ENCODE measurements at places on chromosomes 16 and 17.
A peak's percentile ranks its signal among the peaks of the same experiment; 100 is the strongest.

- DNase-seq = no peak
Observed at GRCh38 chr16:14490235-14490634, 139.8 kb downstream of the PARN start.

DNA sequence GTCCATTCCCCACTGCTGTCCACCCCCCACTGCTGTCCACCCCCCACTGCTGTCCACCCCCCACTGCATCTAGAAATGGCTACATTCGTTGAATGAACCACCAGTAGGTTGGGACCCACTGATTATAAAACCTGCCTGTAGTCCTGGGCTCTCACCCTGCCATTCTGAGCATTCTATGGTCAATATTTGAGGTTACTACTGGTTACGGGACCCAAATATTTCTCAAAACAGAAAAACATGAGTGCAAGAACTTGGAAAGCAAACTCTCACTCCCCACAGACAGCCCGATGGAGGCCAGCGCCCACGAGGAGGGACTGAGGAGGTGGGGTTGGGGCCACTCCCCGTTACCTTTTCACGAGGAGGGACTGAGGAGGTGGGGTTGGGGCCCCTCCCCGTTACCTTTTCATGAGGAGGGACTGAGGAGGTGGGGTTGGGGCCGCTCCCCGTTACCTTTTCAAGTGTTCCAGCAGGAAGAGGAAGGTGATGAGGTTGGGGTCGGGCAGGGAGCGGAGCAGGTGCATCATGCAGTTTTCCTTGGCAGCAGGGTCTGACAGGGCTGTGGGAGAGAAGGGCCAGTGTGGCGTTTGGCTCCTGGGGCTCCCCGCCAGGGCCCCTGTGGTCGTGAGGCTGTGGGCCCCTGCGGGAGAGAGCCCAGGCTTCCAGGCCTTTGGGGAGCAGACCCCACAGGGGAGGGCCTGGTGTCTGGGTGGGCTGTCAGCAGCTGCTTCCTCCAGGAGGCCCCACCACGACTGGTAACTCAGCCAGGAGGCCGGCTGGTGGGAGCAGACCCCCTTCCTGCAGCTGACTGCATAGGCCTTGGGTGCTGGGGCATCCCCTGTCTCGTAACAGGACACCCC, 12.5 kb downstream of the TIMM22 start:
- DNase-seq = no peak

GRCh38 chr16:76193906-76194615, 83.1 kb upstream of the CNTNAP4 start:
- no peak for DNase-seq

DNA sequence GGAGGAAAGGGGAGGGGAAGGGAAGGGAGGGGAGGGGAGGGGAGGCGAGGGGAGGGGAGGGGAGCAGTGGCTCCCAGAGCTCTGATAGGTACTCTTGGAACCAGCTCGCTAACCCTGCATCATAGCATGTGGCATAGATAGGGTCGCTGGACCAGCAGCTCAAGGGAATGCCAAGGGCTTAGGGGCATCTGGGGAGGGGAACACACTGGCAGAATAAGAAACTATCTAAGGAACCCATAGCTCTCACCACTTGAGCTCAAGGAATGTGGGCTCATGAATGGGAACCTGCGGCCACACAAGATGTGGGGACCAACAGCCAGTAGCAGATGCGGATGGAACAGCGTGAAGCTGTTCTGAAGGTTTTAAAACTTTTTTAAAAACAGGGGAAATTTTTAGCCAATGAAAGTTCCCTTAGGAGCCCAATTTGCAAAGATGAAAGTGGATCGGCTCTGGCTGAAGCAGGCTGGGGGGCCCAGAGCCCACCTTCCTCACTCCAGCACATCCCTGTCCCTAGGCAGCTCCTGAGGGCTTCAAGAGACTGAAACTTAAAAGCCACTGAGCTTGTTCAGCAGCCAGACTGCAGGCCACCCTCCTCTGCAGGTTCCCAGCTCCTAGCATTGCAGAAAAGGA, 46.9 kb downstream of the PIMREG start:
- peak; percentile 1 for DNase-seq

DNA sequence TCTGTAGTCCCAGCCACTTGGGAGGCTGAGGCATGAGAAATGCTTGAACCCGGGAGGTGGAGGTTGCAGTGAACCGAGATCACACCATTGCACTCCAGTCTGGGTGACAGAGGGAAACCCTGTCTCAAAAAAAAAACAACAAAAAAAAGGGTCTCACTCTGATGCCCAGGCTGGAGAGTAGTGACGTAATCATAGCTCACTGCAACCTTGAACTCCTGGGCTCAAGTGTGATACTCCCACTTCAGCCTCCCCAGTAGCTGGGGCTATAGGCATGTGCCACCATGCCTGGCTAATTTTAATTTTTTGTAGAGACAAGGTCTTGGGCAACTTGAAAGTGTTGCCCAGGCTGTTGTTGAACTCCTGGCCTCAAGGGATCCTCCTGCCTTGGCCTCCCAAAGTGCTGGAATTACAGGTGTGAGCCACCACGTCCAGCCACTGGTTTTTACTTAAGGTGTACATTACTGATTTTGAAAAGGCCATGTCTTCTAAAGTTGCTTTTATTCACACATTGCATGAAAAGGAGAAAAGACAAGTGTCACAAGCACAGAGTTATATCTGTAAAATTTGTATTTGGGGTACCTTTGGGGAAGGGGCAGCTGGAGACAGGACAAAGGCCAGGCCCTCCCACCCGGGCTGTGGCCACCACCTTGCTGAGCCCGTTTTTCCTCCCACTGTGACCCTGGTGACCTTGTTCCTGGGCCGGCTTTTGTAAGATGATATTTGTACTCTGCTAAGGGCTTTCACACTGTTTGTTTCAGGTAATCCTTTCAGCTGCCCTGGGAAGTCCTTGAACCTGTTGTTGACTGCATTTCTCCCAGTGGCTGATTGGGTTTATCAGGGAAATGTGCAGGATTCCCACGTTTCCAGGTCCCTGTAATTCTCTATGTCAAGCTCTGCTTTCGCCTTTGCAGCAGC, 11.5 kb downstream of the GPT2 start:
- DNase-seq = no peak

- DNase-seq = no peak
Observed at GRCh38 chr16:2468725-2469398, 2.2 kb upstream of the NTN3 start.

DNA sequence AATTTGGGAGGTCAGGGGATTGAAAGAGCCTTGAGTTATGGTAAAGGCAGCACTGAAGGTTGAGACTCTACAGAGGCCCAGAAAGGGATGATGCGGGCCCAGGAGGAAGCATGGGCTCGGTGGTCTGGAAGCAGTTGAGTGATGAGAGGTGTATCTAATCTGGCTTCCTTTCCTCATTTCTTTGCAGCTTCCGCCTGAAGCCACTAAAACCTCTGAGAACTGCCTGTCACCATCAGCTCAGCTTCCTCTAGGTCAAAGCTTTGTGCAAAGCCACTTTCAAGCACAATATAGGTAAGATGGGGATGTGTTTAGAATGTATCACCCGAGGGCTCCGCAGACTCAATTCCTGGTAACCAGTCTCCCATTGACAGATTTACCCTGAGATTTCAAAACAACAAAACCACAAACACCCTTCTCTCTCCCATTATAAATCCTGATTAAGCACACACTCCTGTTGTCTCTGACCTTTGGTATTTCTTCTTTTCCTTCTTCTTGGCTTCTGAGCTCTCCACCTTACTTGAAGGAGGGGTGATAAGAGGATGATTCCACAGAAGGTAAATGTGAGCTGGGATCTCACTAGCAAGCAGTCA, 21.2 kb downstream of the USP43 start:
- no peak for DNase-seq

GRCh38 chr17:27384726-27385125, 71.5 kb upstream of the KSR1 start:
- DNase-seq = no peak

Measured in transverse colon (tissue), 4 donors.